ENCODE measurements at places on chromosomes 5 and 9.

GRCh38 chr5:13955896-13956295 is 11.4 kb upstream of the DNAH5 start:
- DNase-seq: peak; percentile 40

- no peak for DNase-seq
Observed at GRCh38 chr5:179781846-179782245, 11.9 kb upstream of the LTC4S start.

DNA sequence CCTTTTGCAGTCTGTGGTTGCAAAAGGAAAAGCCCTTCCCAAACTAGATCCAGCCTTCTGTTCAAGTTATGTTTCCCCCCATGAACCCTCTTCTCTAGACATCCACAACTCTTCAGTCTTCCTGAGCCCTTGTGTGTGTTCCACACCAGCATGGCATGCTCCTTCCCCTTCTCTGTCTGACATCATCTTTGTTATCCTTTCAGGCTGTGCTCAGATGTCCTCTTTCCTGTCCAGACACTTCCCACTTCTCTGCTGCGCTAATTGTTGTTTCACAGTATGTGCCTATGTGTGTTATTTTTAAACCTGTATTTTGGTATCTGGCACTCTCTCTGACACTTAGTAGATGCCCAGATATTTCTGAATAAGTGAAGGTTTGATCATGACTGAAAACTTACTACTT is 38.2 kb downstream of the FOCAD start:
- DNase-seq: no peak

- no peak for DNase-seq
Observed at GRCh38 chr5:179879690-179880010, 21.0 kb upstream of the MRNIP start.

GRCh38 chr9:26779062-26779461 is 113.5 kb downstream of the CAAP1 start:
- peak; percentile 3 for DNase-seq

Measured in AG10803 (cell line).